Stimulated activated CD4-positive, alpha-beta T cell treated with anti-CD3 and anti-CD28 coated beads, Interleukin-15, amount 100 ng/mL, for 1 hour (primary cell): ENCODE measurements at places on chromosomes 5 and 9.

DNA sequence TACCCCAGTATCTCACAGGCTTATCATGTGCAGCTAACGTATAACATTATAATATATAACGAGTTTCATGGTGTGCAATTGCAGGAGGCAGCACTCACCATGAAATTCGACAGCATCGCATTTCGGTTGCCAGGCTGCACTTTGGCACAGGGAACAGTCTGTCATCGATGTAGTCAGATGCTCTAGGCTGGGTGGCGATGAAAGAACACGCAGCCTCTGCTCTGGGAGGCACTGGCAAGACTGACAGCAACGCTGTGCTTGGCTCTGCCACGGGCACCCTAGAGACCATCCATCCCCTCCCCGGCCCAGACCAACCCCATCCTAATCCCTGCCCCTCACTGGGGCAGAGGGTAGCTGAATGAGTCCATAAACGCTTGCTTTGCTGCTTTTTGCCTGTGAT lies 290.8 kb downstream of the MED10 start:
- no peak for DNase-seq

DNA sequence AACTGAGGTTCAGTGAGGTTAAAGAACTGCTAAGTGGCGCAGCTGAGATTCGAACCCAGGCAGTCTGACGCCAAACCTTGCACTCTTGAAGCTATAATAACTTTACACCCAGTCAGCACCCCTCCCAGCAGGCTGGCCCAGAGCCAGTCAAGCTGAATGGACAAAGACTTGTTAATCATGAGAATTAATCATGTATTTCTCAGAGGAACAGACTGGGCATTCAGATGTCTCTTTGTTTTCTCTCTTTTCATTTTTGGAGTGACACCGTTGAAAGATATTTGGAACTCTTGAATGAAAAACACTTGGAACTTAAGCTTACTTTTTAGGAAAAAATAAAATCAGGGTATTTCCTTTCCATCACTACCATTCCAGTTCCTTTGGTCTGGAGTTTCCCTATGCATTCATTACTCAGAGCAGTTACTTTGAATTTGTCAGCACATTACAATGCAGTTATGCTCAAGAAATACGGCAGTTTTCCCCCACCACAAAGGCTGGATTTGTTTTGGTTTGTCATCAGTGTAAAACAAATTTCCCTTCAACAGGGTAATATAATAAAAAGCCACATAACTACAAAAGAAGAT lies 22.6 kb upstream of the MAMDC2 start:
- DNase-seq, result no peak

GRCh38 chr5:42250-42649 lies 49.7 kb upstream of the PLEKHG4B start:
- DNase-seq, result no peak

GRCh38 chr9:34971146-34971811 lies 13.2 kb downstream of the PHF24 start:
- DNase-seq, result no peak

DNA sequence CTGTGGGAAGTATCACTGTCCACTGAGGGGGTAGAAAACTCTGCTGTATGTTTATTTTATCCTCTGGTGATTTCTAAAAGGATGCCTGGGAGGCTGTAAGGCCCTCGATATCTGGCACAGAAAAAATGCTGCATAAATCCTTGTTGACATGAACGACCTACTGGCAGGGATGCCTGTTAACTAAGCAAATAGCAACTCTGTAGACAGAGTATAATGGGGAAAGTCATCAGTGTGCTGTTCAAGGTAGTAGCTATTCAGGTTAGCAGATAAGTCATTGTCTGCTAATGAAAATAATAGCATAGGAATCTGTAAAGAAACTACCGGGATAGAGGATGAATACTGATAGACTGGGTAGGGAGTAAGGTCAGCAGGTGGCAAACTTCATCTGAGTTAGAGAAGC lies 194.8 kb downstream of the TARS1 start:
- no peak for DNase-seq

DNA sequence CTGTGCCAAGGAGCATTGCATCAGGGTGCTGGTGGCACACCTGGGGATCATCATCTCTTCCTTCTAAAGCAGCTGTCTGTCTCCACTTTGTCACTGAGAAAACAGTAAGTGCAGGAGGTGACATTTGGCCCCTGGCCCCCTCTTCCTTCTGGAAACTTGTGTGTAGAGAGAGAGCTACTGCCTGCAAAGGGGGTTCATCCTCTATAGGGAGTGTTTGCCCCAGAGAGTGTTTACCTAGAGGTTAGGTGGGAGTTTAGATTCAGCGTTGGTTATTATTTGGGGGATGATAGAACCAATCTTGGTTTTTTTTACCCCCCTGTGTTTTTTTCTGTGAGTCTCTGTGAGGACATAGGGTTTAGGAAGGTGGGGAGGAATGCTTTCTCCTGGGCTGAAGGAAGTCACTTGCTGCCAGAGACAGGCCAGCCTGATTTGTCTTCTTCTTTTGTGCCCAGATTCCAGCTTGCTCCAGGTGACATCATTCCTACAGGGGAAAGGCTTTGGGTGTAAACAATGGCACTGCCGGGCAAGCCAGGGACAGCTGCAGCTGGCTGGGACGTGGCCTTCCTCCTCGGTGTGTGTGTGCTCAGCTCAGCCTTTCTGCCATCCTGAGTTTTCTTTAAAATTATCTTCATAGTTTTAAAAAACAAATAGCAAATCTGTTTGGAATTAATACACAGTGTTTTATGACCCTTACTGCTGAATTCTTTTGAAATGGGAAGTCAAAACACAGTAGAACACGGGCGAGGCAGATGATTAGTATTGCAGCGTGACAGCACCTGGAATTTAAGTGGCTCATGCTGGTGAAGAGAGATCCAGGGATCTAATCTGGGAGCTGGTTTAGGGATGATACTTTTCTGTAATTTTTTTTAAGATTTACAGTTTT lies 24.5 kb downstream of the PRRC2B start:
- DNase-seq, result no peak

DNA sequence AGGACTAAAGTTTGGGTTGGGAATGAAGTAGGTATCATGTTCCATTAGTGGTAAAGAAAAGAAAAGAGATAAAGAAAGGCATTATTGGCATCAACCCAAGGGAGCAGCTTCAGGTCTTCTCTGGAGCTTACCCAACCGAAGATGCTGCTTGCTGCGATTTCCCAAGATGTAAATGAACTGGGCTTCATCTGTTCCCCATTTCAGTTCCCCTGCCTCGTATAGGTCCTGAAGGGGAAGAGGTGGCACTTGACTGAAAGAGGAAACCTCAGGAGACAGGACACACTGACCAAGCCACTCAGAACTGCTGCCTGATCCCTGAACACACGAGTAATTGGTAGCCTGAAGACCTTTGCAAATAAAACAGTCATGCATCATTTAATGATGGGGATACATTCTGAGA lies 24.6 kb downstream of the ANXA6 start:
- DNase-seq, result no peak

DNA sequence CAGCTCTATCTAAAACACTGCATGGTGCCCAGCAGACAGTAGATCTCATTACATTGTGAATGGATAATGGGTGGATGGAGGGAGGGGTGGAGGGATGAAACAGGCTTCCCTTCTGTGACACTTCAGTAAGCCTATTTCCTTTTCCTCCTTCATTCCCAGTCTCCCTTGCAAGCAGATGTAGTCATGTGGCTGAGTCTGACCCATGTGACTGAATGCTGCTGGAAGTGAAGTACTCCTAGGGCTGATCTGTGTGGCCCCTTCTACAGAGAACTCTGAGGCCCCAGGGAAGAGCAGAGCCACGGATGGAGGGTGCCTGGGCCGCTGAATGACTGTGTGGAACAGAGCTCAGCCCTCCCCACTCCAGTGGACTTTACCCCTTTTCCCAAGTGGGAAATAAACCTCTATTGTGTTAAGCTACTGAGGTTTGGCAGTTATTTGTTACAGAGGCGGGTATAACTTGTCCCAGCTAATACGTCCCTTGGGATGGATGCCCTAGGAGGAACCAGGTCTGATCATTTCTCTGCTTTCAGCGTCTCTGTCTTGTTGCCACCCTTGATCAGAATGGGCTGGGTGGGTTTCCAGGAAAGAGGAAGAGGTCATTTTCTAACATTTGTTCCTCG lies 176.1 kb upstream of the MVB12B start:
- DNase-seq, result no peak

- no peak for DNase-seq
Measured at GRCh38 chr5:8894031-8894430, 651.8 kb downstream of the SEMA5A start.

GRCh38 chr5:143147902-143148301 lies 255.6 kb downstream of the NR3C1 start:
- DNase-seq, result no peak

DNA sequence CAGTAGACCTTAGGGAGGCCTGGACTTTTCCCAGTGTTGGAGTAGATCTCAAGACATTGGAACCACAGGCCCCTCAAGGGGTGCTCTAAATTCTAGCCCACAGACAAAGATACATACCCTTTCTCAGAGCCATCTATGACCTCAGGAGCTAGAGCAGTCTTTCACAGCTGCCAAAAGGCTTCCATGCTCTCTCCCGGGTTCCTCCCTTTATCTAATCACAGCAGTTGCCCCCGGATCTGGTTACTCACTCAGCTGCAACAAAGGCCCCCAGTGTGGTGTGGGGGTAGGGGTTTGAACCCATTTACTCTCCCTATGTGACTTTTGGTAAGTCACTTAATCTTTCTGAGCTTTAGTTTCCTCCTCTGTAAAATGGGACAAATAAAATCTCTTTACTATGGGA lies 27.0 kb downstream of the POU4F3 start:
- no peak for DNase-seq

DNA sequence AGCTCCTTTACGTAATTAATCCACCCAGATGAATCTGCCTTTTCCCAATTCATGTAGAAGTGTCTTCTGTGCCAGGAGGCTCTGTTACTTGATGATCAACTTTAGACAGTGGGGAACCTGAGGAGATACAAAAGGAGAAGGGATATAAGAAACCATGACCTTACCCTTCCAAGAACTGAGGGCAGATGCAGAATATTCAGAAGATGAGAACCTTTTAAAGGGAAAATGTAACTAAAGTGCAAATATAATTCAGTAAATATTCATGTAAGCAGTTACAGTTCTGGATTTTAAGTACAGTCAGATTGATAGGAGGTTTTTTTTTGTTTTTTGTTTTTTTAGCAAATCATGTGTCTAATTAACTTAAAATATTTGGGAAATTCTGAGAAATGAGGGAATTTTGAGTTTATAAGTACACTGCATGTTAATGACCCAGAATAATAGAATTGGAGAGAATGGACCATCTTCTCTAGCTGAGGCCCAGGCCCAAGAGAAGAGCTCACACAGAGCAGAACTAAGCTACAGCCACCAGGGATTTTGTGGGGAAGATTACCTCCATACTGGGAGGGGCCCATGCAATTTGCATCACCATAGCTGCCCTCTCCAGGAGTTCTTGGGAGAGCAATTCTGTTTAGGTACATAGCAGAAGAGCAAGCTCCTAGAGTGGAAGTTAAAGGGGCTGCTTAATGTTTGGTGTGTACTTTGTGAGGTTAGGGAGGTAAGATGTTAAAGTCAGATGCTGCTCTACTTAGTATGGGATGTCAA lies 61.5 kb downstream of the SV2C start:
- no peak for DNase-seq

- DNase-seq, result no peak
Measured at GRCh38 chr5:174151599-174152181, 106.2 kb downstream of the NSG2 start.

DNA sequence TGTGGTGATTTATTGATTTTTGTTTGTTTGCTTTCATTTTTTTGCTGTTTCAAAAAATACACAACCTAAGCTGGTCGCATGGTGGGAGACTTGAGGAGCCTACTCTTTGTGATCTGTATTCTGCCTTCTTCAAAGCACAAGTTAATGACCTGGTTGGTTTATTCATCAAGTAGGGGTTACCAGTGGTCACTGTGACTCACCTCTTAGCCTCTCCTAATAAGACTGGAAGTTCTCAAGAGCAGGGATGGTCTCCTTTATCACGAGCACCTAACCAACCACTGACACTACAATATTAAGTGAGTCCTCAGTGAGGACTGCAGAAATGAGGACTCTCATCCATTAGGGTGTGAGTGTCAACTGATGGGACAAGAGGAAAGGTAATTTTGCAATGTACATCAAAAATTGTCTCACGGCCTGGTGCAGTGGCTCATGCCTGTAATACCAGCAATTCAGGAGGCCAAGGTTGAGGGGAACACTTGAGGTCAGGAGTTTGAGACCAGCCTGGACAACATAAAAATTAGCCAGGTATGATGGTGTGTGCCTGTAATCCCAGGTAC lies 13.6 kb upstream of the MTMR12 start:
- DNase-seq, result no peak

DNA sequence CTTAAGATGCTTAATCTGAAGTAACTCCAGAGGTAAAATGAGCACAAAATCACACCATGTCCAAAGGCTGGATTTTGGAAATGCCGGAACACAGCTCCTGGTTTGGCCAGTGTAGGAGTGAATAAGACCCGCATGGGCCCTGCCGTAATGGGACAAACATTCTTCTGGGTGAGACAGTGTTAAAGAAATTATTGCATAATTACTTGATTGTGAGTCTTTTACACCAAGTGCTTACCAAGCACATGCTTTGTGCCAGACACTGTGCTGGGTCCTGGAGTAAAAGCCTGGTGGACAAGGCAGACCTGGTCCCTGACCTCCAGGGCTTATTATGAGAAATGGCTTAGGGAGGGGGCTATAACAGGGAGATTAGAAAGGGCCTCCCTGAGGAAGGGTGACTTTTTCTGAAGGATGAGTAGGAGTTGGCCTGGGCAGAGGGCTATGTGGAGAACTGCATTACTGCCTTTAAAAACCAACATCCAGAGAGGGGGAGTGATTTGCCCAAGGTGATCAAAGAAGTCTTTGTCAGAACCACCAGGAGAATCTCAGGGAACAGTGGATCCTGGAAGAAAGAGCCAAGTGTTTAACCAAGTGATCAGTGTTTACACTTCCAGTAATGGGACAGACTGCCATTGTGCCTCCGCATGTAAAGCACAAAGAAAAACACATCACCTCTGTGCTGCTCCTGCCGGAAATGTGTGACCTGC lies 3.5 kb downstream of the PDE6A start:
- DNase-seq, result no peak

GRCh38 chr5:131538177-131538593 lies 96.8 kb downstream of the RAPGEF6 start:
- DNase-seq, result no peak

GRCh38 chr5:58181578-58182286 lies 278.2 kb downstream of the PLK2 start:
- DNase-seq, result no peak

DNA sequence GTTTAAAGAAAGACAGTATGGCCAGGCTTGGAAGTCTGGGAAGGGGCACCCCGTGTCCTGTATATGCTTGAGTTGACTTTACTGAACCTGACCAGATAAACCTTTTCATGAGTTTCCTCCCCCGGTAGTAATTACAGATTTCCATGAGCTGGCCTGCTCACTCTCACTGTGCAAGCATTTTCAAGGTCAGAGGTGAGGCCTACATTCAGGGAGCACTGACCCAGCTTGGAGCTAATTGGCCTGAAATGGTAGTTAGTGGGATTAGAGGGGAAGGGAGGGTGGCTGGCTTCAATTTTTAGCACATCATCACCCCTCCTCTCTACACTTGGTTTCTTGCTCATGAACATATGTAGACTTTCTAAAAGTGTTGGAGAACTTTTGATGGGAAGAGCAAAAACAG lies 99.2 kb downstream of the PSAT1 start:
- no peak for DNase-seq
